NCI-H1048 (cell line): ENCODE measurements at places on chromosomes 2 and 18.

- no peak for DNase-seq
Measured at GRCh38 chr2:171568089-171568488, 45.8 kb downstream of the CYBRD1 start.

GRCh38 chr2:147482916-147483669 is 361.7 kb upstream of the ACVR2A start:
- no peak for DNase-seq

- DNase-seq = no peak
Measured at GRCh38 chr2:150735894-150736498, 248.5 kb upstream of the RND3 start.

- DNase-seq = no peak
Measured at GRCh38 chr2:108593547-108594098, 59.4 kb downstream of the LIMS1 start.

- DNase-seq = no peak
Measured at GRCh38 chr18:54774423-54774822, 53.9 kb upstream of the RAB27B start.

DNA sequence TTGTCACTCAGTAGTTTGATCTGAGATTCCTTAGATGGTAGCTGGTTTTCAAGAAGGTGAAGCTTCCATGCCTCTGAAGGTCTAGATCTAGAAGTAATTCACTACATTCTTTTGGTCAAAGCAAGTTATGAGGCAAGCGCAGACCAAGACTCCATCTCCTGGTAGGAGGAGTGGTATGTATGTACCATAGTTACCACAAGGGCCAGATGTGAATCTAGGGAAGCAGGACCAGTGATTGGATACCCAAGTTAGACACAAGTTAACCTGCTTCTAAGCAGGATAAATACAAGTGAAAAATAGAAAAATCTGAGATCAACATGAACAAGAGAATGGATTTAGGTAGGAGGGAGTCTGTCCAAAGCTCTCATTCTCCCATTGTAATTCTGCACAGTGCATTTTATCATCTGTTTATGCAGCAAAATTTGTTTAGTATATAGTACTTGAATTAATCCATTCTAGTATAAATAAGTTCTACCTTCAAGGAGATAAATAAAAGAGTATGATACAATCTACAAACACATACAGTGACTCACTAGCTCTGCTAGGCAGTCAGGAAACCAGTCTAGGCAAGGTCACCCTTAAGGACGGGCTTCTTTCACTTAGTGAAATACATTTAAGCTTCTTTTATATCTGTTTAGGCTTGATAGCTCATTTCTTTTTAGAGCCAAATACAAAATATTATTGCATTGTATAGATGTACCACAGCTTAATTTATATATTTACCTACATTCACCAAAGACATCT is 14.2 kb upstream of the DOCK10 start:
- DNase-seq = no peak

DNA sequence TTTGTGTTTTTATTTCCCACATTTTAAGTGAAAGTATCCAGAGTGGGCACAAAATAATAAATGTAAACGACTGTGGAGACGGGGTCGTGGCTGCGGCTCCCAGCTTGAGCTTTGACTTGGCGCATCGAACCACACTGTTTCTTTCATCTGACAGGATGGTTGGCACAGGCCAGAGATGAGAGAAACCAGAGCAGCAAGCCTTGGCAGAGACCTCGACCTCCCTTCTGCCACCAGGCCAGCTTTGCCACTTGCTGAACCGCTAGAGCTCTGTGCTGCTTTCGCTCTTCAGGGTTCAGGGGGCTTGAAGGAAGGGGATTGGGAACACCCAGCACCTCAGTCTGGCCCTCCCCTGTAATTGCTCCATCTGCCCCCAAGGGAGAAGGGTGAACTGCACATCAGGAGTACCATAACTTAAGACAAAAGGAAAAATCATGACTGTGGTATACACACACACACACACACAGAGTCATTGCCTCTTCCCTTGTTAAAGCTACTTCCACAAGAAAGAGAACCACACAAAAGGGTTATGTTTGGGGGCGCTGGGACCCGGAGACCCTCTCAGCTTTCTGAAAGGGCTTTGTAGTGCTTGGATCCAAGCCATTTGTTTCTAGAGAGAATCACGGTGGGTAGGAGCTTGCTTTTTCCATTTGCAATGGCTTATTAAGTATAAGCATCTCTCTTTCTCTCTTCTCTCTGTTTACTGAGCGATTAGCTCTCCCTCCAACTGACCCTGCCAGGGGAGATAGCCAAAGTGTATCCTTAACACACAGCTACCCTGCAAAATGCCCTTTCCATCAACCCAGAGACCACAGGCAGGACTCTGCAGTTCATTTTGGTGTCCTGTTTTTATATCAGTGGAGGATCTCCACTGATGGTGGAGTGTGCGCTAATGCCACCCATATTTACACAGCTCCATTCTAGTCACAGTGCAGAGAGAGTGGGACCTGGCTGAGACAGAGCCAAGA is 23.0 kb downstream of the POU3F3 start:
- DNase-seq = no peak

GRCh38 chr2:70807102-70807827 is 13.1 kb downstream of the CLEC4F start:
- DNase-seq = no peak

- no peak for DNase-seq
Measured at GRCh38 chr2:56981554-56981953, 797.8 kb downstream of the CCDC85A start.

DNA sequence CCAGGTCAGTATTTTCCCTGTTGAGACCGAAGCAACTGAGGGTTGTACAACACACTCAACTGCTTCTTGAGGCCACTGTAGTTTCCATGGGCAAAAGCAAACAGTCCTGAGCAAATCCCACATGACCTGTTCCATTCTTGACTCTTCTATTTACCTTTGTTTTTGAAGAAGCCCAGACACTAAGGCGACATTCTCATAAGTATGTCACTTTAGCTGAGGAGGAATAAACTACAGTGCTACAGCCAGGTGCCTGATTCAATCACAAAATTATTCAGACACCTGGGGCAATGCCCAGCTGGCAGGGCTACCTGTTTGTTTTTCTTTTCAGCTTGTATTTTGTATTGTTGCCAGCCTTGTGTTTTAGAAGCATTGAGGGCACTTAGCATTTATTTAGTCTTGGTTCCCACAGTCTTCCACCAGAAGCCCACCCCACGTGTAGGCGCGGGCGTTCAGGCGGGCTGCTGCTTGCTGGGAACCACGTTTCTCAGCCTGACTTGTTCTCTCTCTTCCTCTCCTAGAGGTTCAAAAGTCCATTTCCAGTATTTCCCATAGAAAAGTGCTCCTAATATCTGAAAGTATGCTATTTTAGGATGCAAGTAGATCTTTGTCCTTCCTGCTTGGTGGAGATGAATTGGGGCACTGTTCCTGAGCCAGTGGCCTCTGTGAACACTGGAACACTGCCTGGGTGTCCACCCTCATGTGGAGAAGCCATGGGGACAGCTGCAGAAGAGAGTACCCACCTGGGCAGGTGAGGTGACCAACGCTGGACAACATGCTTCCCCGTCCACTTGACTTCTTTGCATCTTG is 99.0 kb upstream of the COPS8 start:
- no peak for DNase-seq

GRCh38 chr18:50560681-50561629 is 1.1 kb downstream of the MAPK4 start:
- DNase-seq = no peak

DNA sequence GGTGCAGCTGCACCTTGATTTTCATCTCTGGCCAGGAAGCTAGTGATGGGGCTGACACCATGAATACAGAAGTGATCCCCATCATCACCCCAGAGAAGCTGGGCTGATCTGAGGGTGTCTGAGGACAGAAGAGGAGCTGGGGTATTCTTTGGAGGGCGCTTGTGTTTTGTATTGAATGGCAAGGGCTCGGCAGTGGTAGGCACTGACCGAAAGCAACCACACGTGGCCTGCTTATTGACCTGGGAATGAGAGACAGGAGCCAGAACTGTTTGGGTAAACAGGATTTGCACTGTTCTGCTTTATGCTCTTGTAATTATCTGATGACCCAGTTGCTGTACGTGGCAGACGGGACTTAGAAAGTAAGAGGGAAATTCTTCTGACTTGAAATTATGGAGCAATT is 62.6 kb upstream of the RPL31 start:
- DNase-seq = no peak

DNA sequence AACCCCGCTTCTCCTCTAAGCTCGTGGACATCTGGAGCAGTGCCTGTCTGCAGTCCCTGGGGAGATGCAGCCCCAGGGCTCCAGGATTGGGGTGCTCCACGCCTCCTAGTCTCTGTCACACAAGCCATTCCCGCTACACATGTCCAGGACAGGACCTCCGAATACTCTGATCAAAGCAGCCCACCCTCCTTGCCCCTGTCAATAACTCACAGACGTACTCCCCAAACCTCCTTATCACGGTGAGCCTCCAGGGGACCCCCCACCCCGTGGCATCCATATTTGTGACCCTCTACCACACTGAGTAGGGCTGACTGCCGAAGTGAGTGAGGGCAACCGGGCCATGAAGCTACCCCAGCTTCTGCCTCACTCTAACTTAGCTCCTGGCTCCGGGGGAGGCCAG is 727.7 kb downstream of the GALR1 start:
- DNase-seq = no peak

DNA sequence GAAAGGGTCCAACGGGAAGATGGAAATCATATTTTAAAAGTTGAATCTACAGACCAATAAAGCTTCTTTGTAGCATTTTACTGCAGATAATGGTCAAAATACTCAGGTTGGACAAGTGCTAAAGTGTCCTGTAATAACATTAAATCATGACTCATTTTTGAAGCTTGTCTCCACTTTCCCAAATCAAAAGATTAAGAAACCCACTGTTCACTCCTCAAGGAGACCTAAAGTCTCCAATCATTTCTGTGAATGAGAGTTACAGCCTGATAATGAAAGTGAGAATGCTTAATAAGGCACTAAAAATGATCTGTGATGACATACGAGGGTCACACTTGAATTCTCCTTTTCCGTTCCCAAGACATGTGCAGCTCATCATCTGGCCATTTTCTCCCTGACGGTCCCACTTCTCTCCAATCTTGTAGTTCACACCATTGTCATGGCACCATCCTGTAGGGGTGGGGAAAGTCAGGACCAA is 53.4 kb downstream of the ATIC start:
- no peak for DNase-seq

DNA sequence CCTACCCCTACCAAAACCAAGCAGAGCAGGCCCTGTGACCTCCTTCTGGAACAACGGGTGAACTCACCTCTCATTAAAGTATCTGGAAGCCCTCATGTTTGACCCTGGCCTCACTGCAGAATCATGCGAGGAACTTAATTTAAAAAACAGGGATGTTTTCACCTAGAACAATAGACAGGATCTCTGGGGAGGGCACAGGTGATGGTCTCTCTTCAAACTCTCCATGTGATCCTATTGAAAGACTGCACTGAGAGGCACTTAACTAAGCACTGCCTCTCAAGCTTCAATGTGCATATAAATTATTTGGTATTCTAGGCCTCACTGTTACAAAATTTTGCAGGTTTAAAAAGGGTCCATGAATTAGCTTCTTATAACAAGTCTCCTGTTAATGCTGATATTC is 7.5 kb downstream of the ZNF519 start:
- DNase-seq = no peak

DNA sequence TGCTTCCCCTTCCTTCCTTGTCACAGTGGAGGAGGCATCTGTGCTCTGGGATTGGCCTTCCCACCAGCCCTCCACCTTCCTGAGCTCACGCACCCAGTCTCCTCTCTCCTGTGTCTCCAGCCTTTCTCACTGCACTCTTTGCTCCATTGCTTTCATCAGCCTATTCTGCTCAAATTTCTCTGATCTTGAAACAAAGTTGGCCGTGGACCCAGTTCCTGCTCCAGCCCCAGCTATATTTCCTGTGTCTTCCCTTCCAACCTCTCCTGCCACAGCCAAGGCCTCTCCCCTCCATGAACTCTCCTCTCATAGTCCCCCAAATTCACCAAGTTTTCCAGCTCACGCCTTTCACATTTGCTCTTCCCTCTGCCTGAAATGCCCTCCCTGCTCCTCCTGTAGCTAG is 226.6 kb upstream of the AGAP1 start:
- no peak for DNase-seq

DNA sequence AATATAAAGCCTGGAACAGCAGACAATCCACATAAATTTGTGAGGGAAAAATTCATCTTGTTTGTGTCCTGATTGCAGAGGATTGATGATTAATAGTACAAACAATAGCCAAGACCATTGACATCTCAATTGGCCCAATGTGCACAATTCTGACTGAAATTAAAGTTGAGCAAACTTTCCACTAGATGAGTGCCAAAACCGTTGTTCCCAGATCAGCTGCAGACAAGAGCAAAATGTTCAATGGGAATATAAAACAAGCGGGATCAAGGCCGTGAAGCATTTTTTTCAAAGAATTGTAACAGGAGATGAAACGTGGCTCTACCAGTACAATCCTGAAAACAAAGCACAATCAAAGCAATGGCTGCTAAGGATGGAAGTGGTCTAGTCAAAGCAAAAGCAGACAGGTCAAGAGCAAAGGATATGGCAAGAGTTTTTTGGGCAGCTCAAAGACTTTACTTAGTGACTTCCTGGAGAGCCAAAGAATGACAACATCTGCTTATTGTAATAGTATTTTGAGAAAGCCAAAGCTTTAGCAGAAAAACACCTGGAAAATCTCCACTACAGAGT is 55.9 kb upstream of the KIF5C start:
- no peak for DNase-seq

DNA sequence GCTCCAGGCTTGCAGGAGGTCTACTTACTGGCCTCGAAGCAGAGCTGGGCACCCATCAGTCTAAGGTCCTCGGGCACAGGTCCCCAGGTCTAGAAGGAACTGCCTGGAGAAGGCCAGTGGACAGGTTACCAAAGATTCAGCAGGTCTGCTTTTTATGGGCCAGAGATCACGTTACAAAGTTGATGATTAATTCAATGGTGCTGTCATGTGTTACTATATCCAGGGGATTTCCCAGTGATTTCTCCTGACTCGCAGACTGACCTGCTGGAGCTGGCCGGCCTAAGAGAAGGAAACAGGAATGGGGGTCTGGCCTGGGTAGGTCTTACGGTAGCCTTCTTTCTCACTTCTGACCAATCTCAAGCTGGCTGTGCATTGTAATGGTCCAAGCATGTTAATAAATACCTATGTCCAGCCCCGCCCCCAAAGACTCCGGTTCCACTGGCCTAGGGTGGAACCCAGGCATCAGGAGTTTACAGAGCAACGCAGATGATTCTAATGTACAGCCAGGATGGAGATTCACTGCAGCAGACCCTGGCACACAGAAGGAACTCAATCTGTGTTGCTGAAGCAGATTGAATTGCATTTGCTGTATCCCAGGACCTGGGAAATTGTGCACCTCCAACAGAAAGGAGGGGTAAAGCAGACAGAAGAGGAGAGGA is at the start of gene NEURL3:
Gene NEURL3 (minus strand): TSS at position 127 of the 659 bp plus-strand sequence. CDS start 71 bp downstream, at position 56.
- no peak for DNase-seq
